Right hindlimb (tissue), 1 donor: ENCODE measurements at places on chromosomes 2 and 18.

GRCh38 chr2:102063487-102063911 lies 71.7 kb downstream of the IL1R2 start:
- peak; percentile 55 for DNase-seq

- DNase-seq, result peak; percentile 27
These were observed 28.3 kb downstream of the ANXA4 start for GRCh38 chr2:69770193-69770702.

DNA sequence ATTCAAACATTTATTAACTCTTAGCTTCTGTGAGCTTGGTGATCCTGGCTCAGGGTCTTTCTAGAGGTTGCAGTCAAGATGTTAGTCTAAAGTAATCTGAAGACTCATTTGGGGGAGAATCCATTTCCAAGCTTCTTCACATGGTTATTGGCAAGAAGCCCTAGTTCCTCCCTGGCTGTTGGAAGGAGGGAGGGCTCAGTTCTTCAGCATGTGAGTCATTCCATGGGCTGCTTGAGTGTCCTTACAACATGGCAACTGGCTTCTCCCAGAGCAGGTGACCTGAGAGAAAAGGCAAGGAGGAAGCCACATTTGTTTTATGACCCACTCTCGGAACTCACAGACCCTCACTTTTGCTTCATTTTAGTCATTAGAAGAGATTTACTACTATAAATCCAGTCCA lies 10.6 kb upstream of the C2orf74 start:
- no peak for DNase-seq

GRCh38 chr2:1602278-1603010 lies 141.9 kb downstream of the PXDN start:
- DNase-seq, result no peak

DNA sequence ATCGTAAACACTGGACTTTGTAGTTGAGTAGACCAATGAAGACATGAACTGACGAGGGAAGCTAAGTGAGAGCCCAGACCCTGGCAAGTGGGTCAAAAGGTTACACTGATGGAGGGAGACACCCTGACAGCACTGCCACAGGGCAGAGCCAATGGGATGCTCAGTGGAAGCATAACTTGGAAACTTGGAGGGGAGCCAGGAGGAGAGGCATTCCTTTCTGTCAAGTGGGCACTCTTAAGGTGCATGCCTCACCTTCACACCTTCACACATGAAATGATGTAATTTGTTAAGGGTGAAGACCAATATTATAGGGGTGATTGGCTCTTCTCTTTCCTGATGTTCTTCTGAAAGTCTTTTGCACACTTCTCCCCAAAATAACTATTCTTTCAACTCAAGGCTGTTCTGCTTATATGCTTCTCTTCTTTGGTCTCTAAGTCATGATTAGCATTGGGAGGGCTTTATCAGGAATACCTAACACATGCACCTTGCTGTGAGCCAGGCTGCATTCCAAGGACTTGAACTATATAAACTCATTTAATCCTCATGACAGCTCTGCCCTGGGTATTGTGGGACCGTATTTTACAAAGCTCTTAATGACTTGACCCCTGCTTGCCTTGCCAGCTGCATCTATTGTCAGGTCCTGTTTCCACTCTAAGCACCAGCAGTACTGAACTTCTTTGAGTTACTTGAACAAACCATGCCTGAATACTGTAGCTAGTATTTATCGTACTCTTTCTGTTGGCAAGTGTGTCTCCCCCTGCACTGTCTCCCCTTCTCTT lies 19.0 kb downstream of the RPL37A start:
- no peak for DNase-seq

- DNase-seq, result no peak
These were observed 37.3 kb downstream of the CCDC93 start for GRCh38 chr2:117976581-117976980.

- no peak for DNase-seq
These were observed 89.3 kb downstream of the MBD5 start for GRCh38 chr2:148110184-148110583.

DNA sequence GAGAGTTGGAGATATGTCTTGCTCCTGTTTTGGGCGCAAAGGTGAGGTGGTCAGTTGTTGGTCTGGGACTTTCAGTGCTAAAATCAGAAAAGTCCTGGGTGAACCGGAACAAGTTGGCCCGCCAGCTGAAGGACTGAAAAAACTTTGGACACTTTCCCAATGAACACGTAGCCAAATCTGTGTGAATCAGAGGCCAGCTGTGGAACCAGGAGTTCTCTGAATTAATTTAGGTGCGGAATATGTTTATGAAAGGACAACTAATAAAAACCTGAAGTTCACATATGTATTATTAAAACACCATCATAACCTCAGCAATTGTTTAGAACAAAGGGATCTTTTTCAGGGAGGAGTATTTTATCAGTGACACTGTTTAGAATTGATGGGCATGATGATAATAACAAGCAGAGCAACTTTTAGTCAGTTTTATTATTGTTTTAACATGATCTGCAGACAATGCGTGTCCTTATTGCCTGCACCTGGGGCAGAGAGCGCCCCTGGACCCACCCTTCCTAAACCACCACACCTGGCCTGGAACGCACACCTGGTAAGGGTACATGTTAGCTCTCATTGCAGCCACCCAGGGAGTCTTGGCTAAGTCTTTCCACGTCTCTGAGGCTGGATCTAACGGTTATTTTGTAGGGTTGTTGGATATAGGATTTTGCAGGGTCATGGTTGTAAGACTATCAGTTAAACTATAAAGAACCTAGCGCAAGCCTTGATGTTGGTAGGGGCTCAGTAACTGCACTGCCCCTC lies 9.9 kb upstream of the ODC1 start:
- DNase-seq, result no peak

- DNase-seq, result no peak
These were observed 114.2 kb downstream of the RBMS1 start for GRCh38 chr2:160379399-160379798.

GRCh38 chr18:71114550-71115210 lies 825.8 kb downstream of the SOCS6 start:
- no peak for DNase-seq

GRCh38 chr2:2107627-2108026 lies 223.4 kb downstream of the MYT1L start:
- DNase-seq, result no peak

DNA sequence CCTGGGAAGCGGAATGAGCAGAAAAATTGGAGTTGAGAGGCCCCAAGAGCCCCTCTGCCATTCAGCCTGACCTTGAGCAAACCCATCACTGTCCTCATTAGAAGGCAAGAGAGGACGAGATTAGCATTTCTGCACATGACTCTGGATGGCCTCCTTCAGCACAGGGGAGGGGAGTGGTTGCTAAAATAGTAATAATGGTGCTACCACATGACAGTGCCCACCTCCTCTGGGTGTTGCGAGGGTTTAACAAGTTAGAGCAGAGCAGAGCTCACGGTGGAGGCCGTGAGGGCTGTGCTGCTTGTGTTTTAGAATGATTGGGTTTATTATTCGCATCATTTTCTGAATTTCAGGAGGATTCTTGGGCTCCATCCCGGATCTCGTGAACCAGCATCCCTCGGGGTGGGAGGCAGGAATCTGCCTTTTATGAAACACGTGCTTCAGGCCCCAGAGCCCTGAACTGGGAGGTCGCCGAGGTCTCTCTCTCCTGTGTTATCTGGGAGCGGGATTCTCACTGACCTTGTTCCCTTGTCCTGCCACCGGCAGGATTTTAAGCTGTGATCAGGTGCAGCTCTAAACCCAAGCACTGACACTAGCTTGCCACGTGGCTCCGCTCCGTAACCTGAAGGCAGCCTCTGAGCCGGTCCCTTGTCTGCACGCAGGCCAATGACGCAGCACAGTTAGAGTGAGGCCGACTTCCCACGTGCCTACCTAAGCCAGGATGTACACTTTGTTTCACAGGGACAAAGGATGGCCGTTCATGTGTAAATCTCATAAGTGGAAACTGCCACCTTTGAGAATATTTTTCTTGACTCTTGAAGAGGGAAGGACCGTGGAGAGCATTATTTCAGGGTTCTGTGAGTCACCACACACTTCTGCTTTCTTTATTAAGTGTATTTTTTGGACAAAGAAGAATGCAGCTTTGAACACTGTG lies 142.3 kb downstream of the ACOXL start:
- DNase-seq, result no peak

GRCh38 chr2:44112096-44112495 lies 56.6 kb upstream of the PPM1B start:
- DNase-seq, result no peak

- DNase-seq, result no peak
These were observed 241.9 kb upstream of the MAP2 start for GRCh38 chr2:209181984-209182383.
